ENCODE measurements at places on chromosomes 1 and 21.

- DNase-seq = no peak
Measured at GRCh38 chr1:236101233-236102200, 36.6 kb upstream of the NID1 start.

DNA sequence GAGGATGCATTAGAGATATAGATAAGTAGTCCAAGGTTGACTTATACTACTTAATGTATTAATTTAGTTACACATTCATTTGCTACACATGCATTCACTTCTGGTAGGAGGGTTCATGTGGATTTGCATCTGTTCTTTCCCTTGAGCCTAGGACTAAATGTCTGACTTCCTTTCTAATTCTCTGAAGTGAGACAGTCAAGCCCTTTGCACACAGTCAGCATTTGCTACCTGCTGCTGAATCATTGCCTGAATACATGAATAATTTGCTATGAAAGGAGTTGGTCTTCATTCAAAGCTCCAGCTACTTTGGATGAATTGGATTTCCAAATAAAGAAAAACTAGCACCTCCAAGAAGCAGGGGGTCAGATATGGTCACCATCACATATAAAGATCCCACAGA lies 154.8 kb upstream of the DAB1 start:
- DNase-seq = no peak

- no peak for DNase-seq
Measured at GRCh38 chr1:32644426-32644825, 5.9 kb downstream of the ZBTB8OS start.

DNA sequence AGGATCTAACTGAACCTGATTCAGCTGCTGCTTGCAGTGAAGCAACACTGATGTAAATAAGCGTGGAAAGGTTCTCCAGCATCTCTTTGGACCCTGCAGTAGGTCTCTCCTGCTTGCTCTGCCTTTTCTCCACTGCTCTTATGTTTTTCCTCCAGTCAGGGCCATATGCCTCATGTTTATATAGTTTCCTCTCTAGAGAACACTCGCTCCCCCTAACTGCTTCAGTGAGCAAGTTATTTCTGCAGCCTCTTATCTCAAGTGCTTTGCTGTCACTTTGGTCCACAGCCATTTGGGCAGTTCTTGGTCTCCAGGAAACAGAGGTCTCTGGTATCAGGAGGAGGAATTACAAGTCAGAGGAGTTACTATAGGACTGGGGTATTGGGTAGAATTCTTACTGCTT lies 5.3 kb downstream of the PRUNE1 start:
- no peak for DNase-seq

DNA sequence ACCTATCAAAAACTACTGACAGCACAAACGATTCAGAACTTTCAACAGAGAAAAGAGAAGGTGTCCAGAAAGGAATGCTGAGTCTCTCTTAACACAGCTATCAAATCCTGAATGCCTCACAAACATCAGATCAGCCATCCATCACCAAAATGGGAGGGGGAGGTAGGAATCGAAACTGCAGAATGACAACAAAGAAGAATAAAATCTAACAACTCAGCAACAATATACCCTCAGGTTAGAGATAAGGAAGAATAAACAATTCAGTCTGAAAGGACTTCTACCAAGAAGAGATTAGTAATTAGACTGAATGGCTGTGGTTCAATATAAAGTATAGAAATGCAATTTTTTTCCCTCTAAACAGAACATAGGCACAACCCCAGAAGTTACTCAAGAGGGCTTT lies 94.4 kb downstream of the RERE start:
- no peak for DNase-seq

- DNase-seq = no peak
Measured at GRCh38 chr1:190906206-190906725, 428.6 kb upstream of the BRINP3 start.

- DNase-seq = no peak
Measured at GRCh38 chr1:58123051-58123450, 423.5 kb downstream of the OMA1 start.

DNA sequence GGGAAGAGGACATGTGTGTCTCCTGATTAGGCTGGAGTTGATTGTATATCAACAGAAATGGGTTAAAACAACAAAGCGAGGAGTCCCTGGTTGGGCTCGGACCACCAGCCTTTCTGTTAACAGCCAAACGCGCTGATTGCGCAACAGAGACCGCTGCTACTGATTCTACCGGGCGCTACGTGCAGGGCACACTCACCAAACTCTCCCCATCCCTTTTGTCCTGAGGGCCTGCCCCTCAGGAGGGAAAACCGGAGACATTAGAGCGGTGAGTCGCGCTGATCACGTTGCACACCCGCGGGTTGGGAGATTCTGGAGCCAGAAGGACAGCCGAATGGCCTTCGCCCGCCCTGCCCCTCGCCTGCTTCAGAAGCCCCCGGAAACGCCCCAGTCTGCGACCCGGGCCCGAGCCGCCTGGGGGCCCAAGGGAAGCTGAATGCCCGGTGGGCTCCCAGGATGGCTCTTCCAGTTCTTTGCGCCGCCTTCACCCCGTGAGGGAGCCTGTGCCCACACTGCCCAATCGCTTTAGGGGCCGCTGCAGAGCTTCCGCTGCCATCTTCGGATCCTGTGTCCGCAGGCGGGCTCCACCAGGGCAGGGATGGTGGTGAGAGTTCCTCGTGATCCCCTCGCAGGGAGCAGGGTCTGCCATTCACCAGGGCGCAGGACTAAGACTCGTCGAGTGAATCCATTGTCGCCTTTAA lies 165.4 kb upstream of the NBPF11 start:
- DNase-seq = no peak

- DNase-seq = no peak
Measured at GRCh38 chr1:17059391-17060305, 5.8 kb upstream of the SDHB start.

- DNase-seq = no peak
Measured at GRCh38 chr1:6101826-6102531, 56.3 kb downstream of the KCNAB2 start.

GRCh38 chr1:44603718-44604117 lies 70.6 kb downstream of the TMEM53 start:
- no peak for DNase-seq

DNA sequence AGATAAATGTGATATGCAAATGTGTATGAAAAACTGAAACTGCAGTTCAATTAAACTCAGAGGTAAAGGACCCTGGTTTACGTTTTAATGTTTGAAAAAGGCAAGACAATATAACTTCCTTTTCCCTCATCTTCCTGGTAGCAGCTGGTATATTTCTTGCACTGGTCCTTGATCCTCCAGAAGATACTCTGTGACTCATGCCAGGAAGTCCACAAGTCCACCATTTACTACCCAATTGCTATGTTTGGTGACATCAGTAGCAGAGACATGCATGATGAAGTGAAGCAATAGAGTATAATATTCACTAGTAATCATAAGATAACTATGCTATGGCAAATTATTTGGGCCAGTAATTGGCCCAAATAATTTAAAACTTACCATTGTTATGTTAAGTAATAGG lies 774.5 kb upstream of the NEGR1 start:
- DNase-seq = no peak

DNA sequence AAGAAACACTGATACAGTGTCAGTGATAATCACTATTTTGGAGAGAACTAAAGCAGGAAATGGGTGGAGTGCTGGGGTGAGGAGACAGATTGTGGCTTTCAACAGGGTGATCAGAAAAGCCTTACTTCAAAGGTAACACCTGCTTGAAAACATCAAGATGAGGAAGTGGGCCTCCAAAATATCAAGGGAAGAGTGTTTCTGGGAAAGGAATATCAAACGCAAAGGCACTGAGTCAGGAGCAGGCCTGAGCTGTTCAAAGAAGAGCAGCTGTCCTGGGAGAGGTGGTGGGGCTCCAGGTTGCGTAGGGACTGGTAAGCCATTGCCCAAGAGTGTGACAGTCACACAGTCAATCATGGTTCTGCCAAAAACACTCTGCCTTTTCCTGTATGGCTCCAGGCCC lies 47.1 kb upstream of the ATP1A1 start:
- no peak for DNase-seq

DNA sequence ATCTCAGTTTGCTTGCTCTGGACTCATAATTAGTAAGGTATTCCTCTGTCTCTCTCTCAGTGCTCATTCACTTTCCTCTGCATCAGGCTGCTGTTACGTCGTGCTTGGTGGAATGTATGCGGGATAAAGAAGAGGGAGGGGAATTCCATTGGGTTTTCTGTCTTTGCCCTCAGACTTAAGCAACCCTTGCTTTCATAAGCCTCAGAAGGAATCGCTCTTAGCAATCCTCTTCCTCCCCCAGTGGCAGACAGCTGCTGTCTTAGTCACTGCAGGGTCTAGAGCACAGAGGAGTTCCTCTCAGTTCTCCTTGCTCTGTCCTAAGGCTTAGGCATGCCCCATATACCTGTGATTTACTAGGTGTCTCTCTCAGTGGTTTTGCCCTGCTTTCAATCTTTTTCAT lies 19.1 kb upstream of the NTMT2 start:
- DNase-seq = no peak

DNA sequence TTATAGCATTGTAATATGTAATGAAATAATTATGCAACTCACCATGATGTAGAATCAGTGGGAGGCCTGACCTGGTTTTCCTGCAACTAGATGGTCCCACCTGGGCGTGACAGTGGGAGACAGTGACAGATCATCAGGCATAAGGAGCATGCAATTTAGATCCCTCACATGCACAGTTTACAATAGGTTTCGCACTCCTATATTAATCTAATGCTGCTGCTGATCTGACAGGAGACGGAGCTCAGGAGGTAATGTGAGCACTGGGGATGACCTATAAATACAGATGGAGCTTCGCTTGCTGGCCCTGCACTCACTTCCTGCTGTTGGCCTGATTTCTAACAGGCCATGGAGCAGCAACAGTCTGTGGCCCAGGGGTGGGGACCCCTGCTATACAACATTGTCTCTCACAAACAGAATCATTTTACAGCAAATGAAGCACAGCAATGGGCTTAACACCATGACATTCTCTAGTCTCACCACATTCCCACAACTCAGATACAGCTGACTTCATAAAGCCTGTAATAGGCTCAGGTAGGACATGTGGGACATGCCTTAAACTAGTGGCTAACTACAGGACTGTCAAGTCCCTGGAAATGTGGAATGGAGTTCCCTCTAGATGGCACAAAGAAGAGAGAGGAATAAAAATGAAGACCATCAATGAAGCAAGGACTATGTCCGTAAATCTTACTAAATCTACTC lies 40.7 kb upstream of the SLC5A9 start:
- DNase-seq = no peak

- no peak for DNase-seq
Measured at GRCh38 chr1:244066954-244067716, 16.1 kb downstream of the ZBTB18 start.

GRCh38 chr1:72847651-72848050 lies 565.3 kb upstream of the NEGR1 start:
- no peak for DNase-seq

DNA sequence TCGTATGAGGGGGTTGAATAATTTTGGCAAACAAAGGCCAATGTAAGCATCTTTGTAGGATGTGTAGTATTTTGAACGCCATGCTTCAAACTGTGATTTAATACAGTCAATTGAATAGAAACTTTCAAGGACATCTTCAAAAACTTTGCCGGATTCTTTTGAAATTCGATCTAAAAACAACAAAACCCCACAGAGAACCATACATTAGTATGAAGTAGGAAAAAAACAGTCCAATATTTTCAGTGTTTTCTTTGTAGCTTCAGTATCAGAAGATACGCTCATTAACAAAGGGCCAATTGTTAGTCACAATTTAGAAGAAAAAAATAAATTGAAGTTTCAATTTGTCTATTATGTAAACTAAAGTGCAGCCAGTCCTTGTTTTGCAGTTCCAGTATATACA lies 20.7 kb upstream of the SYNJ1 start:
- no peak for DNase-seq

DNA sequence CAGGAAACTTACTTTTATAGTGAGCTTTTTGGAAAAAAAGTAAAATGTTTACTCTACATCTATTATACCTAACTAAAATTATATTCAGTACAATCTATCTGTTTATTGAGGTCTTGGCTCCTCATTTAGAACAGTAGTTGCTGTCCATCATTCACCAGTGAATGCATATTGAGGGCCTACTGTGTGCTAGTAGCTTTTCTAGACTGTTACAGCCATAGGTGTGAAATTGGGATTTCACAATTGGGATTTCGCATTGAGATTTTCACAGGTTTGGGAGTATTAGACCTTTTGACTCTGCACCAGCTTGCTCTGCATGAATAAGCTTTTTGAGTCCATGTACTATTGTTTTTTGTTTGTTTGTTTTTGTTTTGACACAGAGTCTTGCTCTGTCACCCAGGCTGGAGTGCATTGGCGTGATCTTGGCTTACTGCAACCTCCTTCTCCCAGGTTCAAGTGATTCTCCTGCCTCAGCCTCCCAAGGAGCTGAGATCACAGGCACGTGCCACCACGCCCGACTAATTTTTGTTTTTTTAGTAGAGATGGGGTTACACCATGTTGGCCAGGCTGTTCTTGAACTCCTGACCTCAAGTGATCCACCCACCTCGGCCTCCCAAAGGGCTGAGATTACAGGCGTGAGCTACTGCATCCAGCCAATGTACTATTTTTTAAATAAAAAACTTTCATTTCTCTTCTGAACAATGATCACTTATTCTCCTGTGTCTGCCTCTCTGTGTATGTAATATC lies 47.2 kb upstream of the ERRFI1 start:
- no peak for DNase-seq

DNA sequence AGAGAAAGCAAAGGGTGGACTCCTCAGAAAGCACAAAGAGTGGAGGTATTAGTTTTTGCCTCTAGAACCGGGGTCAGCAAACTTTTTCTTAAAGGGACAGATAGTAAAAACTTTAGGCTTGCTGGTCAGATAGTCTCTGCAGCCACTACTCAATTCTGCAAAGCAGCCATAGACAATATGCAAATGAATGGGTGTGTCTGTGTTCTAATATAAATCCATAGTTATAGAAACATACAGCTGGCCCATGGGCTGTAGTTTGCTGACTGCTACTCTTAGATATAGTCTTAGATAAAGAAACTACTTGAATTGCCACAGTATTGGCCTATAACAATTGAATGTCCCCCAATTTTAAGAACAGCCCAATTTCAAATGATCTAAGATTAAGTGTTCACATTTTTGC lies 101.6 kb upstream of the CACHD1 start:
- no peak for DNase-seq

DNA sequence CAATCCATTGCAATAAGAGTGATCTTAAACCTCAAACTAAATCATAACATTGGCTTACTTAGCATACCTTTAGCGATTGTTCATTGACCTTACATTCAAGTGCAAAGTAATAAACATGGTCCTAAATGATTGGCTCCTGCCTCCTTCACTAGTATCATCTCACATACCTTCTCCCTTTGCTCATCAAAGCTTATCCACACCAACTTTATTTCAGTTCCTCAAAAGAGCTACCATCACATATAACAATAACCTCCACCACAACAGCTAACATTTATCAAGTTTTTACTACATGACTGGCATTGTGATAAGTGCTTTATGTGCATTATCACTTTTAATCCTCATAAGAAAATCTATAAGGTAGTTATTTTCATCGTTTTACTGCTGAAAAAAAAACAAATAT lies 198.8 kb downstream of the COL24A1 start:
- no peak for DNase-seq

GRCh38 chr1:20174937-20175666 lies 10.8 kb upstream of the UBXN10 start:
- no peak for DNase-seq

GRCh38 chr1:229432905-229433304 lies 989 bp downstream of the ACTA1 start:
- DNase-seq = no peak

- no peak for DNase-seq
Measured at GRCh38 chr1:154405747-154406571, 816 bp downstream of the IL6R start.

- no peak for DNase-seq
Measured at GRCh38 chr1:234022302-234022701, 117.8 kb downstream of the SLC35F3 start.

All from urinary bladder (tissue), 4 donors.